GM10248 (cell line): ENCODE measurements at places on chromosomes 6 and 20.

DNA sequence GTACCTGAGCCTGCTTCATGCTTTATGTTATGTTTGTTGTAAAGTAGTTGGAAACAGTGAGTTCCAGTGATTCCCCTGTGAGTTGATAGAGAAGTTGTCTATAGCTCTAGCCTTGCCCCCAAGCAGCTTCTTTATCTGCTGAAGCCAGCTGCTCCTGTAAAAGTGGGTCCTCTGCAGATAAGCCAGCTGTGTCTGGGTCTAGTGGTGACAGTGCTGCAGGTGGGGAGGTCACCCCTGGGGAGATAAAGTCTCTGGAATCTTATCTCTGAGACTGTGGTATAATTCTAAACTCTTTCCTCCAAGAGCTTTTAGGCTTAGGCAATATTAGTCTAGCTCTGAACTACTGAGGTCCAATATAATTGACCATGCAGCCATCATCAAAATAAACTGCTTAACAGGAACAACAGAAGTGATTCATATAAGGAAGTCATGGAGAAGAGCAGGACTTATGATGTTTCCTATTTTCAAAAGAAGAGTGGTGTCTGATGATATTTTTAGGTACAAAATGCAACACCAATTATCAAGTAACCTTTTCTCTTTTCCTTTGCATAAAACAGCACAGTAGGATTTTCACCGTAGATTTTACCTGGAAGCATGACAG is 44.2 kb upstream of the TMEM217 start:
- DNase-seq, result no peak

DNA sequence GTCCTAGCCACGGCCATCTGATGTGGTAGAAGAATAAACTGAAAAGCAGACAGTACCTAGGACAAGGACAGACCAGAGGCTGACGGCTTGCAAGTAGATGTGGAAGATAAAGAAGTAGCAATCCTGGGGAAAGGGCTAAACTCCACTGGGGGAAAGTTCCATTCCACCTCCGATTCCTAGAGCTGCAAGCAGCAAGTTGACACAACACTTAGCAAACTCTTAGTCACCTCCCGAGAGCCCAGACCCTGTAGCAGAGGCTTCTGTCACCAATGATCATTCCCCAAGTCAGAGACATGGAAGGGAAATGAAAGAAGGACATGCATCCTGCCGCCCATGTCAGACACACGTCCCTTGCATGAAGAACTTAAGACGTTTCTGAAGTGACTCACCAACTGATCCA is 99.2 kb upstream of the RPS6KA2 start:
- DNase-seq, result no peak

DNA sequence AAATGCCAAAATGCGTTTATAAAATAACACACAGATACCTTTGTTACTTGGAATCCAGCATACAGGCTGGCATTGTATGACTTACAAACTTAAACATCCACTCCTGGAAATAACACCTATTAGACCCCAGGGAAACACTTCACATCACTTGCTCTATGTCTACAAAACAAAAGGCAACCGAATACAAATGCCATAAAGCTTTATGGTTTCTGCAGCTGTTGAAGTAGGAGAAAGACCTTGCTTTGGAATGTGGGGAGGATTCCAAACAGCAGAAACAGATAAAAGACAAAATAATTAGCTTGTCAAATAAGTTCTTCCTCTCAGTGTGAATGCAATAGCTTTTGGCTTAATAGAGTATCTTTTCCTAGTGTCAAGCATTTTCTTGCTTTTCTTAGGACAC is 9.8 kb upstream of the AMD1 start:
- no peak for DNase-seq

DNA sequence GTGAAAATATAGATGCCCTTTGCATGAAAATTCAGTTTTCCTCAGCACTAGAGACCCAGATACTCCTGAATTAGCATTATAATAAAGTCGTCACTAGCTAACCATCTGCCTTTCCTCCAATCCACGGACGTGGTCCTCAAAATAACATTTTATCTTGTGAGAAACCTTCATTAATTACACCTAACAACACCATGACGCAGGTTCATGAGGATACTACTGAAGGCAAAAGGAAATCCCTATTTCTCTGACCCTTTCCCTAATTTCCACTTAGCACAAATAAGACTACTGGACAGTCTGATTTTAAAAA is 1.3 kb upstream of the PNISR start:
- DNase-seq, result no peak

- no peak for DNase-seq
These were observed 143.4 kb upstream of the HMGN3 start for GRCh38 chr6:79377888-79378348.

DNA sequence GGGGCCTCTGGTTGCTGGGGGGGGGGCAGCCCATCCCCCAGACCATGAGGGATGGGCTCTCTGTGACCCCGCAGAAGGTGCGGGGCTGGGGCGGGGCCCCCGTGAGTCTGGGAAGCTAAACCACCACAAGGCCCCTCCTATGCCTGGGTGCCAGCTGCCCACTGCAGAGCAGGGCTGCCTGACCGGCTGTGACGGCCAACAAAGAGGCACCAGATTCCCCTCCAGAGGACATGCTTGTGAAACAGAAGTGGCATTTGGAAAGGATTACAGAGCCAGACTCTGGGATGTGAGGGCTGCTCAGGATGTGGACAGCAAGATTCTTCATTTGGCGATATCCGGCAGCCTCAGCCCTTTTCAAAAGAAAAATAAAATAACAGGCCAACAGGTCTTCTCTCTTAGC is 16.5 kb upstream of the NTSR1 start:
- no peak for DNase-seq

DNA sequence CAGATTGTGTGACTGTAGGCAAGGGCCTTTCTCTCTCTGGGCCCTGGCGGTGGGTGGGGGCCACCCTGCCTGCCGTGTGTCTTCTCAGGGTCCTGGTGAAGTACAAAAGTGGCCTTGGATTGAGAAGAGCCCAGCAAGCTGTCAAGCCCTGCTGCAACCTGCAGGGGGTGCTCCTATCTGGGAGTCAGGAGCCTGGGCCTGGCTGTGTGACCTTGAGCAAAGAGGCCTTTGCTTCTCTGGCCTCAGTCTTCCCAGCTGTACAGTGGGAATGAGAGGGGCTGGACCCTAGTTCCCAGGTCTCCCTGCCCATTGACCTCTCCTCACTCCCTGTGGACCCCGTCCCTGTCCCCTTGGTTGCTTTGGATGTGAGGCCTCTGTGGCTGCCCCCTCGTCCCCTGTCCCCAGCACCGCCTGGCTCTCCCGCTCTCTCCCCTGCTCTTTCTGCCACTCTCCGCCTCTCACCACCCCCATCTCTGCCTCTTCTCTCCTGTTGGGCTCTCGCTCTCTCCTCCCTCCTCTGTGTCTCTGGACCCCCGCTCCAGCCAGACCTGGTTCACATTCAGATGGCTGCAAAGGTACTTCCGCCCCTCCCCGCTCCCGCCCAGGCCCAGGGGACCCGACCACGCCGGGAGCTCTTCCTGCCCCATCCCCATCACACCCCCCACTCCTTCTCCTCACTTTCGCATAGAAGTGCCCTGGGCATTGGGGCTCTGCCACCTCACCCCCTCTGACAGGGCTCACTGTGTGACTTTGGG is 46.7 kb downstream of the SRC start:
- no peak for DNase-seq

- no peak for DNase-seq
These were observed 77.4 kb upstream of the ELOVL5 start for GRCh38 chr6:53426117-53426516.

GRCh38 chr6:39173270-39173669 is 56.0 kb downstream of the KCNK5 start:
- no peak for DNase-seq

DNA sequence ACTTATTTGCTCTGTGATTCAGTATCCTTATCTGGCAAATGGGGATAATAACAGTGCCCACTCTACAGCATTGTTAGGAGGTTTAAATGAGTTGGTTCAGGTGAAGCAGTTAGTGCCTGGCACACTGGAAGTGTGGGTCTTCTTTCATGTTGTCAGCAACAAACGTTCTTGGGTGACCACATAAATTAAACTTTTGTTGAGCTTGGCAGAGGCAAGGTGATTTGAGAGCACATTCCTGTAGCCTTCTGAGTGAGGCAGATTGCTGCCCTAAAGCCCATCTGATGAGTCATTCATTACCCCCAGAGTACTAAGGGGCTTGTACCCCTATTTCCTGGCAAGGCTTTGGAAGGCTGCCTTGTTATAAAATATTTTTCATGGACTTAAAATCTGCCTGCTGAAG is 25.8 kb downstream of the SEC23B start:
- no peak for DNase-seq
